ENCODE measurements at places on chromosomes 16 and 17. TPM values are rescaled to one million over a fixed set of nuclear protein-coding genes. Genes with fewer than 3 reads are reported as not detected.

DNA sequence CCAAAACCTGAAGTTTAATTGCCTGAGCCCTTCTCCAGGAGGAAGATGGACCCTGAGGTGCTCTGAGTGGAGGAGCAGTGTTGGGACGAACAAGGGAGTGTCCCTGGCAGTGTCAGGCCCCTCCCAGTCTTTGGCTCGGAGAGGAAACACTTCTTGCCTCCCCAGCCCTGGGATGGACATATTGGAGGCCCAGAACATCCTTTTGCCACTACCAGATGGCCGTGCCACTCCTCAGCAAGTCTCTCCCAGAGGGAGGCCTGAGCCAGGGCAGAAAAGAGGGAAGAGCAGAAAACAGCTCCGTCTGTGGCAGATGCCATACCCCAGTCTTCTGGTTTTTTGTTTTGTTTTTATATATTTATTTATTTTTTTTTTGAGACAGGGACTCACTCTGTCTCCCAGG is 91.5 kb upstream of the CRHR1 start:
- no peak for DNase-seq

- DNase-seq: no peak
Measured at GRCh38 chr17:80096561-80097021, 4.8 kb upstream of the GAA start.

DNA sequence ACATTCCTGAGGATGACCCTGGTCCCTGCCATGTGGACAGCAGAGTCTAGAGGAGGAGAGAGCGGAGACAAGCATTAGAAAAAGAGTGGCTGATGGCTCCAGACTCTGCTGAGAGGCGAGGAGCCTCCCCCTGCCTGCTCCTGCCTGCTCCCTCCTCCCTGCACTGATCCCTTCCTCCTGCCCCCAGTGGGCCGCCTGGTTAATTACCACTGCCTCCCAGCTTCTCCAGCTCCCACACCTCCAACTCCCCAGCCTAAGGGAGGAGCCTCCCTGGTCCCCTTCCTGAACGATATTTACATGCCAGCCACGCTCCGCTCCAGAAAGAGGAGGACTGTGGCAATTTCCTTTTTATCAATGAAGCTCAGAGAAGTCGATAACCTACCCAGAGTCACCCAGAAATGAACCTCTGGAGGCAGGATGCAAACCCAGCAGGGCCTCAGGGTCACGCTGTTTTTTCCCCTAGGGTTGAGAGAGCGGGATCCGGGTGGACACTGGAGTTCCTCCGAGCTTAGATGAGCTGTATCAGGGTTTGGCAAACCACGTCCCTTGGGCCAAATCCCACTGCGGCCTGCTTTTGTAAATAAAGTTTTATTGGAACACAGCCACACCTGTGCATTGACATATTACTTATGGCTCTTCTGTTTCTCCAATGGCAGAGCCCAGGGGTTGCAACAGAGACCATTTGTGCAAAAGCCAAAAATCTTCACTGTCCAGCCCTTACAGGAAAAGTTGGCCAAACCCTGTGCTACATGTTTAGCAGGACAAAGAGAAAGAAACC is 27.1 kb upstream of the JPH3 start:
- DNase-seq: no peak

GRCh38 chr17:42623732-42624596 is 14.5 kb downstream of the TUBG1 start:
- DNase-seq: no peak

DNA sequence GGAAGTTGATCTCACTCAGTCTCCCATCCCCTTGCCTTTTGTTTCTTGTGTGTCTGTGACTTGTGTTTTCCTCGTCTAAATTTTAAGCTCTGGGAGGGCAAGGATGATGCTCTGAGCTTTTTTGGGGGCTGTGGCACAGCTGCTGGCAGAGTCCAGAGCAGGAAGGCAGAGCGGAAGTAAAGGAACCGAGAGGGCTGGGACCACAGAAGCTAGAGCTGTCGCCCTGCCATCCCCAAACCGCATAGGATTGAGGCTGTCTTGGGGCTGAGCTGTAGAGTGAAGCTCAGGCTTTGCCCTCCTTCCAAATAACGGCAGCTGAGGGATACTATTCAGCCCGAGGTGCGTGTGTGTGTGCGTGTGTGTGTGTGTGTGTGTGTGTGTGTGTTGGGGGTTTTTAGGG is 3.8 kb upstream of the DNAH2 start:
- no peak for DNase-seq

- no peak for DNase-seq
Measured at GRCh38 chr16:75616521-75617010, 6.5 kb downstream of the ADAT1 start.

GRCh38 chr16:57815987-57816745 is 13.9 kb upstream of the KIFC3 start:
- peak; percentile 26 for DNase-seq

DNA sequence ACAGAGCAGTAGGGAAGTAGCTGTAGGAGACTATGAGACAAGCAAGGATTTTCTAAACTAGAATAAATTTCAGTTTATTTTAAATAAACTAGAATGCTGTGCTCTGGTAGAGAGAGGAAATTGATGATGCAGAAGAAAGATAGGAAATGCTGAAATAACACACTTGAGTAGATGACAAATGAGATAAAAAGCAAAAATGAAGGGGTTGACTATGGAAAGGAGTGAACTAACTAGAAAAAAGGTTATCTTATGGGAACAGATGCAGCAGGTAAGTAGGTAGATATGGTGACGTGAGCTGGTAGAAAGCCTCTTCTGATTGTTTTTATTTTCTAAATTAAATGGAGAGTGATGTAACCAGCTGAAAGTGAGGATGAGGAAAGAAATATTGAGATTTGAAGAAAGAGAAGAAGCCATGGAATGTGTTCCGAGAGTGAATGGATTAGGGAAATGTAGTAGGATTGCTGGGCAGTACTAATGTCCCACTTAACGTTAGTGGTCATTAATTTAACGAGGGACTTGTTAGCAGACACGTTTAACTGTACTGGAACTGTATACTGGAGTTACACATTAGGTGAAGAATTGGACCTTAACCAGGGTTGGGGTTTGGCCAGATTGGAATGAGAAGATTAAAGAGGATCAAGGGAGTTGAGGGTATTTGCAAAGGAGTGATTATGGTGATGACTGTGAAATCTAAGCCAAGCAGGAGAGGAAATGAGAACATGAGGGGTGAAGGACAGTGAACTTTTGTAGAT is 196.5 kb downstream of the TANC2 start:
- no peak for DNase-seq

GRCh38 chr17:73069164-73069770 is 23.2 kb downstream of the SLC39A11 start:
- no peak for DNase-seq

- DNase-seq: no peak
Measured at GRCh38 chr17:6661464-6661848, 9.9 kb downstream of the C17orf100 start.

DNA sequence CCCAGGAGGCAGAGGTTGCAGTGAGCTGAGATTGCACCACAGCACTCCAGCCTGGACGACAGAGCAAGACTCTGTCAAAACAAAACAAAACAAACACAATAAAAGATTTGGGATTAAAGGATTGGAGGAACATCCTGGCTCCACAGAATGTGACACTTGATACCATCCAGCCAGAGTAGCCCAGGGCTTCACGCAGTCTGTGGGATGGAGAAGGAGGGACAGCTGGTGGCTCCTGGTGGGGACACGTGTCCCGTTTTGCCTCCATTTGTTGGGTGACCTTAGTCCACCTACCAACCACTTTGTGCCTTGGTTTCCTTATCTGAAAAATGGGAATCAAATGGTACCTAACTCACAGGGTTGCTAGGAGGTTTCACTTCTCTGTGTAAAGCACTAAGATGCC is 12.4 kb upstream of the CYB561 start:
- no peak for DNase-seq

GRCh38 chr17:66191593-66192377 is at the start of gene CEP112:
TSS of gene CEP112 (minus strand) at chr17:66192133.
- peak; percentile 81 for DNase-seq

DNA sequence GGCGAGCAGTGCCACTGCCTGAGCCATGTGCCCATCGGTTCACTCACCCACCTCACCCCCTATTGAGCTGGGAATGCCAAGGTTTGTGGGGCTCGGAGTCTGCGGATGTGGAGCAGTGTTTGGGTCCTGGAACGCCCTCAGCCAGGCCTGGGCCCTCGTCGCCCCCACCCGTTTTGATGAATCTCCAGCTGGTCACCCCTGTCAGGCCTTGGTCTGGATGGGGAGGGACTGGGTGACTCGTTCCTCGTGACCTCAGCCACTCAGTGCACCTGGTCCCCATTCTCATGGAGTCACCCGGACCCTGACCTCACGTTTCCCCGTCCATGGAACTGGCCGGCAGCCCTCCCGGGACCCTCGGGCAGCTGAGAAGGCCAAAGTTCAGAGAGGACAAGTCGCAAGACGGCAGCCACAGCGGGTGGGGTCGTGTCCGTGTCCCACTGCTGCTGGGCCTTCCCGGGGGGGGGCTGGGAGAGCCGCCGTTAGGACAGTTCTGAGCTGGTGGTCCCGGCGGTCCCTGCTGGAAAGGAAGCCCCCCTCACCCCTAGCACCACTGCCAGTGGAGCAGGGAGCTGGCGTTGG is 23.2 kb downstream of the GSE1 start:
- no peak for DNase-seq

DNA sequence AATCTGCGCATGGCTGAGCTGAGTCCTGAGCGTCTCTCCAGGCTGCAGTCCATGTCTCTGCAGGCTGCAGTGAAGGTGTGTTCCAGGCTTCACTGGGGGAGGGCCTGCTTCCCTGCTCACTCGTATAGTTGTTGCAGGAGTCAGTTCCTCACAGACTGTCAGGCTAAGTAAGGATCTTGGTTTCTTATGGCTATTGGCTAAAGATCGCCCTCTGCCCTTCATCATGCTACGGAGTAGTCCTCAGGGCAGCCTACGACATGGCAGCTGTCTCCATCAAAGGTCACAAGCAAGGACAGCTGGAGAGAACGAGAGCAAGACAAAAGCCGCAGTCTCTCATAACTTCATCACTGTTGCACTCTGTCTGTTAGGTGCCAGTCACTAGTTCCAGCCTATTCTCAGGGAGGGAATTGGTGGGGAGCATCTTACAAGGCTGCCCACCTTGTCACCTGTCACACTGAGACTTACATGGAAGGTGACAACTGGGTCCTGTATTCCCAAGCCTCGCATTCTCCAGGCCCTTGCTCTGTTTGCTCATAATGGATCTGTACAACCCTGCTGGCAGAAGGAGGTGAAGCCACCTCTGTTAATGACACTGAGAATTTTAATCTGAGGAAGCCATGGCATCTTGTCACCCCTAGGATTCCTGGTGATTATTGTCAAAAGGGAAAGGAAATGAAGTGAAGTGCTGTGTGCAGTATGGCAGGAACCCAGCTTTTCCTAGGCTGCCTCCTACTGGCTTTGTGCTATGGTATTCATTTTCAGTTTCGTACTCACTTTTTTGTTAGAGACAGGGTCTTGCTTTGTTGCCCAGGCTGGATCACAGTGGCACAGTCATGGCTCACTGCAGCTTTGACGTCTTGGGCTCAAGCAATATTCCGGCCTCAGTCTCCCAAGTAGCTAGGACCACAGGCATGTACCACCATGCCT is 43.4 kb downstream of the MFSD11 start:
- no peak for DNase-seq

DNA sequence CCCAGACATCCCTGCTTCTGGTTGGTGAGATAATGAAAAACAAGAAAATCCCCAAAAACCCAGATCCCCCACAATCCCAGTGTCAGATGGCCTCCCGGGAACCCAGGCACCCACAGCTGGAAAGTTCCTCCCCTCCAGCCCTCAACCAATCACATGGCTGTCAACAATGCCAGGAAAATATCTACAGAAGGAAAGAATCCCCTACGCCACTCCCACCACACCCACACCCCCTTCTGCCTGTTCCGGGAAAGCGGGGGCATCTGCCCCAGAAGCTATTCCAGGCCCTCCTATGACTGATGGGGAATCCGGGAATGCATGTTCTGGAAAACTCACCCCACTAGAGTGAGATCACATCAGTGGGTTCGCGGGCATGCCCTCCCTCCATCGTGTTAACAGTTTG is 1.8 kb downstream of the TMEM95 start:
- no peak for DNase-seq

- DNase-seq: no peak
Measured at GRCh38 chr17:83109793-83110645, 30.6 kb downstream of the METRNL start.

- DNase-seq: no peak
Measured at GRCh38 chr16:81149614-81150013, 53.4 kb upstream of the GCSH start.

DNA sequence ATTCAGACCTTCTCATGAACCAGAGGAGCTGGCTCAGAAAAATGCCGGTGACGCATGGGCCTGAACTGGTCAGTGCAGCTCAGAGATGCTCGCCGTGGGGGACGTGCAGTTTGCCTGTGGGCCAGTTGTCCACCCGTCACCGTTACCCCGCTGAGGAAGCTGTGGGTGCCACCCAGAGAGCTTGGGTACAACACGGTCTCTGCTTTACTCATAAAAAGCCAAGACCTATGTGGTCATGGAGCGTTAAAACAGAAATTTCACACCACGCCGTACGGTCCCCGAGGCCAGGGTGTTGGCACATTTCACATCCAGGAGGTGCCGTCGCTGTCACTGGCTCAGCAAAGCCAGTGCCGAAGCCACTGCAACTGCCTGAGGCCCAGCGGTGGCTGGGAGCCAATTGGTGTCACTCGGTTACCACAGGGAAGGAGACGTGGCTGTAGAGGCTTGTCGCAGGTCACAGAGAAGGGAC is 120.9 kb downstream of the METRNL start:
- DNase-seq: peak; percentile 68

DNA sequence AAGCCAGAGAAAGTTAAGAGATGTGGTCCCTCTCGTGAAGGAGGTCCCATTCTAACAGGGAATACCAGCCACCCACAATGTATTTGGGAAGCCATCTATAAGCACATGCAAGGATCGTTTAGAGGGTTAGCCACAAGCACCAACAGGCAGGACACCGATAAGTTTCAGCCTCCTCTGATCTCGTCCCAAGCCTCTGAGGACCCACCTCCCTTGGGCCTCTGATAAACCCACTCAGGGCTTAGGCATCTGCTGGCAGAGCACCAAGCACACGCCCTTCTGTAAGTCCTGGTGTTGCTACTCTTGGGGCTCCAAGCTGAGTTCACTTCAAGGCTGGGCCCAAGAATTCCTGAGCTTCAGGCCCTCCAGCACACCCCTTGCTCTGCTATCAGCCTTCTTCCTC is 5.4 kb upstream of the PNPO start:
- no peak for DNase-seq

- DNase-seq: no peak
Measured at GRCh38 chr17:14307560-14308024, 6.7 kb downstream of the HS3ST3B1 start.

GRCh38 chr16:35797811-35798210 is 2338.4 kb downstream of the TP53TG3F start:
- DNase-seq: no peak

- DNase-seq: no peak
Measured at GRCh38 chr16:19363740-19364139, 53.9 kb upstream of the TMC5 start.

MMP2 gene
- total RNA-seq: not detected

ABCA9 gene
- not detected for total RNA-seq

SLC16A13 gene
- 14.3 TPM for total RNA-seq

ZNF624 gene
- total RNA-seq: 2.8 TPM

MYLK3 gene
- 0.44 TPM for total RNA-seq

SDK2 gene
- total RNA-seq: 0.44 TPM

NUDT7 gene
- total RNA-seq: 5.6 TPM

KIF2B gene
- total RNA-seq: not detected

FAM117A gene
- total RNA-seq: 13.9 TPM

TEKT1 gene
- total RNA-seq: not detected

CCL4 gene
- total RNA-seq: 1,230 TPM

GPR142 gene
- not detected for total RNA-seq

CA5A gene
- total RNA-seq: 0.13 TPM

CFAP97D1 gene
- total RNA-seq: not detected

SECTM1 gene
- total RNA-seq: 4.2 TPM

ST6GALNAC2 gene
- total RNA-seq: not detected

MYCBPAP gene
- 2.6 TPM for total RNA-seq

GNAO1 gene
- total RNA-seq: 2.0 TPM

HOXB7 gene
- 0.51 TPM for total RNA-seq
